ENCODE measurements at places on chromosomes 1 and 21.

DNA sequence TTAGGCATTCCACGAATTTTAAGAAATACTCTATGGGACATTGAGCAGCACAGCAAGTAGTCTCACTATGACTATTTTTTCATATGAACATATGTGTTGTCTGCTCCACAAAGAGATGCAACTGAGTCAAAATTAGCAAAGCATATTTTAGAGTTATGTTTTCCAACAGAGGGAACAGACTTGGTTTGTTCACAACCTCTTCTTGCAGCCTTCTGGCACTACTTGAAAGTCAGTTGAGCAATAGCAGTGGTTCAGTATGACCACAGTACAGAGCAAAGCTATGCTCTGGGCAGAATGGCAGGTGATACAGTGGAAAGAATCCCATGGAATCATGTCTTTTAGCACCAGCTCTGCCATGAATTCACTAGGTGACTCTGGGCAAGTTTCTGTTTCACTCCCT lies 5.2 kb downstream of the CCN1 start:
- no peak for DNase-seq

GRCh38 chr1:181816608-181817007 lies 244.9 kb downstream of the ZNF648 start:
- DNase-seq = no peak

DNA sequence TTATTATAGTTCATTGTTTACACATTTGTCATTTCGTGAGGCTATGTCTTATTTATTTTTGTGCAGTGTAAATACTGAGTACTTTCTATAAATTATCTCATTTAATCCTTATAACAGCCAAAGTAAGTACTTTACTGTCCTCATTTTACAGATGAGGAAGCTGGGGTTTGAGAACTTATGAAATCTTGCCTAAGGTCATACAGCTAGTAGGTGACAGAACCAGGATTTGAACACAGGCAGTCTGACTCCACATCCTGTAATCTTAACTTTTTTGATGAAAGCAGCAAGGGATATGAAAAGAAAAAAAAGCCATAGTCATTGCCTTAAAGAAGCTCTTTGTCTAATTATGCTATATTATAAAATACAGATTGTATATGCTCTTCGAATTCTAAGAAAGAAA lies 107.1 kb upstream of the BMP8A start:
- DNase-seq = no peak

GRCh38 chr1:218496561-218496960 lies 151.4 kb downstream of the TGFB2 start:
- no peak for DNase-seq

DNA sequence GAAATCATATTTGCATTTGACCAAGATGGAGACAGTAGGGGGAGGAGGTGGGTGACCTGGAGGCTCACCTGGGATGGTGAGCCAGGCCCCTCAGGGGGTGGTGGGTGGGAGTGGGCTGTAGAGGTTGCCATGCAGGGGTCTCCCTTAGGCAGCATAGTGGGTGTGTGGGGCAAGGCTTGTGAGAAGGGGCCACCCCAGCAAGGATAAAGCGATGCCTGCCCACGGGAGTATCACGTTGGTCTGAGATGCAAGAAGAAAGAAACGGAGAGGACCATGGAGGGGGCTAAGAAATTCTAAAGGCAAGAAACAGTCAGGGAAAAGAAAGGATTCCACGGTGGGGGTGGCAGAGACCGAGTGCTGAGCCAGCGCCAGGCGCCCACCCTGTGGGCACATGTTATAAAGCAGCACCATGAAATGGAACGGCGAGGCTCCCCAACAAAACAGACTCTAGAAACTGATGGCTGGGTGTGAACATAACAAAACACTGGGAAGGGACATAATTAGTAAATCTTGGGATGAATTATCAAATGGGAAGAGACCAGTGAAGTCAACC lies 11.7 kb upstream of the C2CD2 start:
- no peak for DNase-seq

GRCh38 chr1:215595231-215595630 lies 28.1 kb downstream of the KCTD3 start:
- DNase-seq = no peak

DNA sequence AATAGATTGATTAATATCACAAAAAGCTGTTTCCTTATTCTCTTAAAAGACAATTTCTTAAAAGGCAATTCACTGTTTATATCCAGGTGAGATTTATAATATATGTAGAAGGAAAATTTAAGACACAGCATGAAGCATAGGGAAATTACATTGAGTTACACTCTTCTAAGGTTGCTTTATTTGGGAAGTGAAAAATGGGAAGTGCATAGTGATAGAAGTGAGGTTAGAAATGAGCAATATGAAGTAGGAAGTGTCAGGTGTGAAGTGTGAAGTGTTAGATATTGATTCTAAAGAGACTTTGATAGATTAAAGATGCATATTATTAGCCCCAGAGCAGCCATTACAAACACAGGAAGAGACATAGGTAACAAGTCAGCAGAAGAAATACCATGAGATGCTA lies 40.3 kb downstream of the FH start:
- no peak for DNase-seq

DNA sequence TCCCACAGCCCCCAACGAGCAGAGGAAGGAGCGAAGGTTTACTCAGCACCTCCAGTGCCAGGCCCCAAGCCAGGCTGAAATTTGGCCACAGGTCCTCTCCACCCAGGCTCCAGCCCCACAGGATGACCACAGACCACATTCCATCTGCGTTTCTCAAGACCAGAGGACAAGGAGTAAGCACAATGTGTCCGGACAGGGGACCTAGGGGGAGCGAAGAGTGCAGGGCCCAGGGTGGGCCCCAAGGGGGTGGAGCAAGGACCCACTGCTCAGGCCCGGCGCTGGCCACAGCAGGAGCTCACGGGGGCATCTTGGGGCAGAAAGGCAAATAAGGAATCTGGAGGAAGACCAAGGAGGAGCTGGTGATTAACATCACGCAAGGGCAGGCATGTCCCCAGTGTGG lies 100.5 kb downstream of the NPHP4 start:
- no peak for DNase-seq

- DNase-seq = no peak
Observed at GRCh38 chr1:201562659-201563405, 23.9 kb downstream of the NAV1 start.

- no peak for DNase-seq
Observed at GRCh38 chr1:98316286-98316905, 345.1 kb upstream of the SNX7 start.

- DNase-seq = no peak
Observed at GRCh38 chr1:88812366-88812765, 79.0 kb downstream of the GTF2B start.

DNA sequence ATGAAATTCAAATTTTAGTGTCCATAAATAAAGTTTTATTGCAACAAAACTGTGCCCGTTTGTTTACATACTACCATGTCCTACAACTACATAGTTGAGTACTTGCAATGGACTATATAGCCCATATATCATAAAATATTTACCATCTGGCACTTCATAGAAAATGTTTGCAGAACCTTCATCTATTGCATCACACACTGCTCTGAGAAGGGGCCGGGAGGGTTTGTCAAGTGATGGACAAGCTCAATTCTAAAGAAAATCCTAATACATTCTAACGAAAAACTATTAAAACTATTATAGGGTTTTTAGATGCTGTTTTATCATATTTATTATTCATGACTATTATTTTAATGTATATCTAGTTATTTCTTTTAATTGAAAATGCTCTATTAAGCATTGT lies 35.9 kb downstream of the RGSL1 start:
- DNase-seq = no peak

DNA sequence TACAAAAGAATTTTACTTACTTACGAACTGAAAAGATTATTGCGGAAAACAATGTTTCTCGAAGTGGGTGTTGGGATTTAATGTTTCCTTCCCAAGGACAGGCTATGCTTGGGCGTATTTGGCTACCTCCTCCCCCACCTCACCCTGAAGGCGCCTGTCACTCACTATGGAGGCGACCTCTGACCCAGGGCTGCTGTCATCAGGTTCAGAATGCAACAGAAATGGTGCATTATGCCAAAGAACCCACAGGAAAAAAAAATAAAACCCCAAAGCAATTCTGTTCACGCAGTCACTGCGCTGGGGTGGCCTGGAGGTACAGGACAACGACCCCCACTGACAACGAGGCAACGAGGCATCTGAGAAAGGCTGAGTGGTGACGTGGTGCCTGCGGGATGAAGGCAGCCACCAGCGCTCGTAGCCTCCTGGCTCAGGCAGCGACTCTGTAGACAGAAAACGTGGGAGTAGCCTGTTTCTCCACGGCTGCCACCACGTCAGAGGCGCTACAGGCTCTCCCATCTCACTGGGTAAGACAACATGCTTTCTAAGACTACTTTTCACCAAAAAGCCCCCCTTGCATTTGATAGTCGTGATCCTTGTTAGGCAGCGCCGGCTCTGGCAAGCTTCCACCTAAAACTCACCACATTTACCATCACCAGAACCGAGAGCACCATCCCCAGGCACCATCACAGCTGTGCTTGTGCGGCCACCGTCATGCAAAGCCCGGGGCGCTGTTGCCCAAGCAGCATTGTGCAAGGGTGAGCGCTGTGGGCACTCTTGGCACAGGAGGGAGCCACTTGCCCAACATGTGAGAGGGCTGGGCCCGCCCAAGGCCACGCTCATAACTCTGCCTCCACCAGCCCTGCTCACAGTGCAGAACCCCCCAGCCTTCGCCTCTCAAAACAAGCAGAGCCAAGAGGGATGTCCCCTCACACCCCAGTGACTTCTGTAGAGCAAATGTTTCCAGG lies 14.3 kb downstream of the NADK start:
- no peak for DNase-seq

DNA sequence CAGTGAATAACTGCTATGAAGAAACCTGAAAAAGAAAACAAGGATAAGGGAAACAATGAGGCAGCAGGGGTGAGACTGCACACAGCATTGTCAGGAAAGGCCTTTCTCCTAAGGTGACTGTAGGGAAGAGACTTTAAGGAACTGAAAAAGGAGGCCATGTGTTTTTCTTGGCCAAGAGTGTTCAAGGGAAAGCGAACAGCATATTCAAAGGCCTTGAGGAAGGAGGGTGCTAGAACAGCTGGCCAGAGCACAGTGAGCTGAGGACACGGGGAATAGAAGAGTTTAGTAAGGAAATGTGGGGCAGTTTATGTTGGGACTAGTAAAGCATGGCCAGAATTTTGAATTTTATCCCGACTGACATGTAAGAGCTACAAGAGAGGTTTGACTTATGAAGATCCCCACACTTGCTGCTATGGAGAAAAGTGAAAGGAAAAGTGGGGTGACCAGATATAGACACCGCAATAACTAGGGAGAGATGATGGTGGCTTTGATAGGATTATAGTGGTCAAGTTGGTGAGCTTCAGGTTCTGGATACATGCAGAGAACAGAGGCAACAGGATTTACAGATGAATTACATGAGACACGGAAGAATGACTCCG lies 1.4 kb downstream of the RWDD2B start:
- no peak for DNase-seq

DNA sequence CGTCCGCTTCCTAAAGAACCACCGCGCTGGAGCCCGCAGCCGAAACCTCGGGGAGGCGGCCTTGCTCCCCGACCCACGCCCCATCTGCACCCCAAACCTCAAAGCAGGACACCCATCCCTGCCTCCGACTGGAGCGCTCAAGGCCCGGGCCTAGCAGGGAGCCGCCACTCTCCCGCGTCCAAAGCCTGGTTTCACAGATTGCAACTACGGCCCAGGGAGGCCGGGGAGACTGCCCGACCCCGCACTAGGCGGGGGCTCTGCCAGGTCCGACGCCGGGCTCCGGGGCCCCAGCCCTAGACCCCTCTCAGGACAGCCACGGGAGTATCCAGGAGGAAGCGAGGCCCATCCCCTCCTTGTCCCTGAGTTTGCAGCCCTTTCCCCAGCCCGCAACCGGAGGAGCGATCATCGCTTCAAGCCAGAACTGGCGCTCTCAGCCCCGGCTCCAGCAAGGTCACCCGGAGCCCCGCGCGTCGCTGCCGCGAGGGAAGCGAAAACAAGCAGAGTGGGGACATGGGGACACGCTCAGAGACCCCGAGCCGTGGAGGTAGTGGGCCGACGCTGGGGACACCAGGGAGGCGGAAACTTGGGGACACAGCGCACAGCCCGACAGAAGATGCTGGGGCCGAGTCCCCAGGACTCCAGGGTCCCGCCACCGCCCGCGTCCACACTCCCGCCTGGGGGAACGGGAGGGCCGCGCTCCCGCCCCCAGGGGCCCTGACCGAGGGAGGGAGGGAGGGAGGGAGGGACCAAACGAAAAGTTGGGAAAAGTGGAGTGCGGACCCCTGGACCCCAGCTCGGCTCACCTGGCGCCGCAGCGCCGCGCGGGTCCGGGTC lies 433 bp downstream of the TMEM200B start:
- DNase-seq = peak; percentile 49

DNA sequence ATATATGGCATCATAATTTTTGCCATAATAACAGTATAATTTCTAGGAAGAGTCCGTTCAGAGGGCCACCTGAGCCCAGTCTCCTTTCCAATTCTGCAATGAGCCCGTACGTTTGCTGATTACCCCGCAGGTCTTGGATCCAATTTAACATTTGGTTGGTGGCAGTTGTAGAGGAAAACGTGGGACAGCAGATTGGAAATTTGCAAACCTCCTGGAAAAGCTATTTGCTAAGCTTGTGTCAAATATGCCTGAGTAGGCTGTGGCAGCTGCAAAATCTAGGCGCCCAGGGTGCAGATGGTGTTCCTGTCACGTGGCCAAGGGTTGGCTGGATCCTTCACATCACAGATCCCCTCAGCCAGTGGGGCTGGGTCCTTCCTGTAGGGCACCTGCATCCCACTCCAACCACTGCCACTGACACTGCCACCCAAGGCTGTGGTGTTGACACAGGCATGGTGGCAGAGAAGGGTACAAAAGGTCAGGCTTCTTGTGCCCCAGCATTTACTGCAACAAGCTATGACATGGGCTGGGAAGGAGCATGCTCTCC lies 174.8 kb upstream of the SYT6 start:
- DNase-seq = no peak

DNA sequence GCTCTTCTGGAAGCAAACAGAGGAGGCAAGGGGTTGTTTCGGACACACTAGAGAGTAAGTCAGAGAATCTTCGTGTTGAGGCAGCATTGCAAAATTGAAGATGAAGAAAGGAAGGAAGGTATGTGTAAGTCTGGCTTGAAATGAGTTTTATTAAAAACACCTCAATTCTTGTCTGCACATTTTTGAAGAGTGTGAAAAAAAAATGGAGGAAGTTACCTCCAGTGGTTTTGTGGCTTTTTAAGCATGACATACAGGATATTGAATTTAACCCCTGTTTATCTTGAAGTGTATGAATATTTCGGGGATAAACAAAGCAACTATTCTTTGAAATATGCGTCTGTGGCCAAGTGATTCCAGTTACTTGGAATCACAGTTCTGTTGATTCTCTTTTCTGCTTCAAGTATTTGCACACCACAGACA lies 203.2 kb upstream of the SGIP1 start:
- DNase-seq = no peak

DNA sequence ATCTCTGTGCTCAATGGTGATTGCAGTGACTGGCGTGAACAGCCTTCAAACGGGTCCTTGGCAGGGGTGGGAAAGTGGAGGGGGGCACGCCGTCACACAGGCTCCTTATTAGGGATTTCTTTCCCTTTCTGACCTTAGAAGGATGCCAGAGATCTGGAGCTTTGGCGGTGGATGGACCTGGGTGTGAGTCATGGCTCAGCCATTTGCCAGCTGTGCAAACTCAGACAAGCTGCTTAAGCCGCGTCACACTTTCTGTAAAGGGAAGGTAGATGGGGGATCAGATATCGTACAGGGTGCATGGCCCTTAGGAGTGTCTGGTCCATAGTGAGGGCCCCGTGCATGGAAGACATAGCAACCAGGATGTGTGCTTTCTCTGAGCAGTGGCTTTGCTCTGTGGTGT lies 48.3 kb upstream of the C1orf174 start:
- no peak for DNase-seq

GRCh38 chr1:30743584-30744059 lies 14.0 kb downstream of the LAPTM5 start:
- DNase-seq = no peak
